Stimulated activated naive CD4-positive, alpha-beta T cell treated with Interleukin-2 at 50 U/mL for 16 hours (primary cell): ENCODE measurements at places on chromosomes 13 and 19.

- DNase-seq: no peak
These were observed 44.7 kb downstream of the CACNA1A start for GRCh38 chr19:13461536-13461935.

GRCh38 chr13:56459286-56459685, 681.4 kb upstream of the PRR20A start:
- DNase-seq: no peak

DNA sequence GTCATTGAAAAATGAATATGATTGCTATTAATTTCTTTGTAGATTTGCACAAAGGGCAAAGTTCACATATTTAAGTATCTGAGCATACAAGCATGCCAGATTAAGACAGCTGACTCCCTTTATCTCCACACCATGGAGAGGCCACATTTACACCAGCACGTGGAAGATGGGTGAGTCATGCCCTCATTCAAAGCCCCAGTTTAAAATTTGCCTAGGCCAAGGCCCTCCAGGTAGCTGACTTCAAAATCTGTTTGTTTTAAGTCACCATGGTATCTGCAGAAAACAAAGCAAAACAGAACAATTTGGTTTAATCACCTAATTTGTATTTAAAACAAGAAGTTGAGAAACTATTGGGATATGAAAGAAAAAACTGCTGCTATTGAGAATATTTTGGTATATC, 109.2 kb downstream of the ESD start:
- no peak for DNase-seq

DNA sequence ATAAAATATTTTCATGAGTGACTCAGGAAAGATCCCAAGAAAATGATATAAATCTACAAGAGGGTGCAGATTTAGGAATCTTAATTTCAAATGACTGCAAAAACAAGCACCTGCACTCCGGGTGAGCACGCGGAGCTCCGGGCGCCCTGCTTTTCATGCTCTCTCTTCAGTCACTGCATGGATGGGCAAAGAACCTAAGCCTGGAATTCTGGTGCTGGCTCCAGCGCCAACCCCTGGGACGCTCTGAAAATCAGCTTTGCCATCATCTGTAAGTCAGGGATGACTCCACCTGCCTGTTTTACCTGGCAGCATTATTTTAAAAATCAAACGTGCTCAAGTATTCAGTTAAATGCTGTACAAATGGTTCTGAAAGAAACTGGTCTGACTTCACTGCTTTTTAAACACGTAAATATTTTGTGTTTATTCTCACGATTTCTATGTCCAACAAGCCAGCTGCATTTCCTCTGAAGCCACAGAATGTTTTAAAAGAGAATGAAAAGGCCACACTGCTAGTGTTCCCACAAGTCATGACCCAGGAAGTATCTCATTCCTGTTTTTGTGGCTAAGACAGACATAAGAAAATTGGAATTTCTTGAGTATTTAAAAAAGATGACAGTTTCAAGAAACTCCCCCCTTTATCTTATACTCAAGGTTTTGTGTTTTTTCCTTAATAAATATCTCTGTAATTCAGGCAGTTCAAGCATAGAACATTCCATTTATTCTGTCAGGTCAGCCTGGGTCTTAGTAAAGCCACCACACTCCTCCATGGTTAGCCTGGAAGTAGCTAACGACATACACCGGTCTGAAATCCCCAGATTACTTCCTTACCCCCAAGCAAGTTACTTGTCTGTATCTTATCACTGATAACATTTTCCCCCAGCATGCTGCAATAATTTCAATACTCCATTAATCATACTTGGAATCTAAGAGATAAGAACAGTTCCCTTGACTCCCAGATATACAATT, 81.1 kb downstream of the COL4A1 start:
- no peak for DNase-seq

DNA sequence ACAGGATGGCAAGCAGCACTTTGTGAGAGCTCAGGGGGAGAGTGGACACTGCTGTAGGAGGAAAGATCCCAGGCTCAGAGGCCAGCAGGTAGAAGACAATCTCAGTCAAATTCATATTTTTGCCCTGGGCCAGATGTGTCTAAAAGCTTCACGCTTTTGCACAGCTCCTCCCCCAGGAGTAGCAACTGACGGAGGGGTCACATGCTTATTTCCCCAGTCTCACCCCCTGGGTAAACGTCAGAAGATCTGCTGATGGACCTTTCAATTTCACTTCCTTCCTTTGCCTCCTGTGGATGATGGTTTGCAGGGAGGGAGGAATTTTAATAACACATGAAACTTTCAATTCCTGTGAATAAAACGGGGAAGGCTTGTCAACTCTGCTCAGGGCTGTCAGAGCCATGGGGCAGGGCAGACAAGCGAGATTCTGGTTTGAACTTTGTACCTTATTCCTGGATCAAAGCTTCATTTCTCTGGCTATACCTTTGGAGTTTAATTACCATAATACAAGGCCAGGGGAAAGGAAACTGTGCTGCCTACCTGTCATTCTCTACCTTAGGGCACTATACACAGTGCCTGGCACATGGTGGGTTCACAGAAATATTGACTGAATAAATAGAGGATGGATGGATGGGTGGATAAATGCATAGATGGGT, 41.0 kb downstream of the POU4F1 start:
- no peak for DNase-seq

DNA sequence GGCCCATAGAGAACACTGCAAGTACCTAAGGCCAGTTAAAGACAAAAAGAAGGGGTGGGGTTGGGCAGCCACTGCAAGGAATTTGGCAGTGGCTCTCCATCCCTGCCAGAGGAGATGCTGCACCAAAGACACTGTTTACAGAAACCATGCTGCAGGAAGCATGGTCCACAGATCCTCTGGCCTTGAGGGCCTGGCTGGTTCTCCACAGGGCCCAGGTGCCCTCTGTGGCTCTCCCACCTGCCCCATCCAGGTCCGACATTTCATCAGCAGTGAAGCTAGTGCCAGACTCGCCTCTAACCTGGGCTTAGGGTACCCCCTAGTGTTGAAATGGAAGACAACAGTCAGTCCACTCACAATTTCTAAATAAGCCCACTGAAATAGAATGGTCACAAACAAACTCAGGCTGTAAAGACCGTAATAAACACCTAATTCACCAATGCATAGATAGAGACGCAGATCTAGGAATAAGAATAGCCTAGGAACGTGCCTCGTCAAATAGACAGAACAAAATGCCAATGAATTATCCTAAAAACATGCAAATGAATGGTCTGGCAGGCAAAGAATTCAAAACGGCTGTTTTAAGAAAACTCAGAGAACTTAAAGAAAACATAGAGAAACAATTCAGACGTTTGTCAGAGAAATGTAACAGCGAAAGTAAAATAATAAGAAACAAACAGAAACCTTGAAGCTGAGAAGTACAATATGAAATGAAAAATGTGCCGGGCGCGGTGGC, 23.3 kb downstream of the LYPD4 start:
- peak; percentile 6 for DNase-seq

DNA sequence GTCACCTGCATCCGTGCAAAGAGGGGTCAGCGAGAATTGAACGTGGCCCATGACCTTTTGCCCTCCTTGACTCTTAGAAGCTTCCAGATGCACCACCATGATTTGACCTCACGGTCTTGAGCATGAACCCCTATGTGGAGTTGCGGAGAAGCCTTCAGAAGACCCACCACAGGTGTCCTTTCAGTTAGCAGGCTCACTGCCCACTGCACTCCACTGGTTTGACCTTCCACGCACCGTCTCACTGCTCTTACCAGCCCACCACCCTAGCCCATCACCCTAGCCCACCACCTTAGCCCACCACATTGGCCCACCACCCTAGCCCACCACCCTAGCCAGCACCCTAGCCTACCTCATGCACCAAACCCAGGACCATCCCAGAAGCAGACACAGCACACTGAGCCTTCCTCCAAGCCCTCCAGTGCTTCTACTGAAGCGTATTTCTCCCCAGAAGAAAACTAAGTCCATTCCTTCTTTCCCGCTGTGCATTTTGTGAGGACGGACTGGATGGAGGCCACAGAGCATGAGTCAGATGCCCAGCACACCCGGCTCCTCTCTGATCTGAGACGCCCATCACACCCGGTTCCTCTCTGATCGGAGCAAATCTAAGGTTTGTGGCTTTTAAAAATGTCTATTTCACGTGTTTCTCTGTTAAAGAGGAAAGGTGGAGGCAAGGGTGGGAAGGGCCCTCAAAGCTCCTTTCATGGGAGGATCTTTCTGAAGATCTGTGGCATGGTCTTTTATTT, 45.8 kb downstream of the SOX1 start:
- no peak for DNase-seq

DNA sequence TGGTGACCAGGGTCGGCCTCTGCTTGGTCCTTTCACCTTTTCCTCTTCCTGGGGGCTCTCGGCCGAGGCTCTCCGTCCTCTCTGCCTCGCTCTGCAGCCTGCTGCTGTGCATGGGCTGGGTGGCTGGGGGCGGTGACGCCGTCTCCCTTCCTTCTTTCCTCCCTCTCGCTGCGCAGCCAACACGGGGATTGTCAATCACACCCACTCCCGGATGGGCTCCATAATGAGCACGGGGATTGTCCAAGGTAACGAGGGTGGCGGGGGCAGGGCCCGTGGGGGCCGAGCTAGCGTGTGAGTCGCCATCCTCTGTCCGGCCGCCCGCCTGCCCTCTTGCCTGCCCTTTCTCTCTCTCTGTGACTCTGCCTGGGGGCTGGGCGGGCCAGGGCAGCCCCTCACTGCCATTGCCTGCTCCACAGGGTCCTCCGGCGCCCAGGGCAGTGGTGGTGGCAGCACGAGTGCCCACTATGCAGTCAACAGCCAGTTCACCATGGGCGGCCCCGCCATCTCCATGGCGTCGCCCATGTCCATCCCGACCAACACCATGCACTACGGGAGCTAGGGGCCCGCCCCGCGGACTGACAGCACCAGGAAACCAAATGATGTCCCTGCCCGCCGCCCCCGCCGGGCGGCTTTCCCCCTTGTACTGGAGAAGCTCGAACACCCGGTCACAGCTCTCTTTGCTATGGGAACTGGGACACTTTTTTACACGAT, 7.1 kb downstream of the YIPF2 start:
- DNase-seq: no peak

DNA sequence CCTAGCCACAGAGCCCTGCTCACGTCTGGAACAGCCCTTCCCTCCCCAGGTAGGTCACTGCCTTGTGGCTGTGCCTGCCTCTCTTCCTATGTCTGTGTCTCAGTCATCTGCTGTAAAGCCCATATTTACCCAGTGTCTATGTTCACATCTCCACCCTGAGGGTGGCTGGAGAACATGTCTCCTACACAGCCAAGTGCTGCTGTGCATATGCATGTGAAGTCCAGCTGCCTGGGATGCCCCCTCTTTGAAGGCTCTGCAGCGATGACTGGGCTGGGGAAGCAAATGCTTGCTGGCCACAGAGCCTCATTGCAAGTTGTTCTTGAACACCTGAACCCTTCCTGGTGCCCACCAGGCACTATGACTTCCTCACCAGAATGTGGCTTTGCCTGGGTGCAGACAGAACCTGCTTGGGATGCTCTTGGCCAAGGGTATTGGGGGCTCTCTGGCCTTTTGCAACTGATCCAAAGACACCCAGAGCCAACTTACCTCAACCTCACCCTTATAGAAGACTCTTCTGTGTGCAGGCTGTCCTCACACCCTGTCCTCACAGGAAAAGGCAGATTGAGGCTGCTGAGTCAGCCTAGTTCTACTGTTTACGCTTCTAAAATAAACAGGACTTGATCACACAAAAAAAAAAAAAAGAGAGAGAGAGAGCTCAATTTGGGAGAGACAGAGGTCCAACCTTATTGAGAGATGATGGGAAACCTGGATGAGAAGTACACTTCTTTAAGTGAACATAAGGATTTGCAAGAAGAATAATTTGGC, 26.5 kb downstream of the MRPL57 start:
- no peak for DNase-seq

GRCh38 chr13:29978211-29978610, 127.8 kb upstream of the UBL3 start:
- no peak for DNase-seq

- no peak for DNase-seq
These were observed 234.4 kb downstream of the DNAJC15 start for GRCh38 chr13:43257765-43258164.

GRCh38 chr13:28100150-28101121, at the start of gene FLT3:
FLT3 (minus strand) TSS chr13:28100576; CDS start chr13:28100510, 66 bp downstream.
- no peak for DNase-seq

- no peak for DNase-seq
These were observed 8.4 kb downstream of the COMP start for GRCh38 chr19:18782559-18783225.

GRCh38 chr13:24854311-24854710, 90.3 kb downstream of the RNF17 start:
- DNase-seq: no peak

DNA sequence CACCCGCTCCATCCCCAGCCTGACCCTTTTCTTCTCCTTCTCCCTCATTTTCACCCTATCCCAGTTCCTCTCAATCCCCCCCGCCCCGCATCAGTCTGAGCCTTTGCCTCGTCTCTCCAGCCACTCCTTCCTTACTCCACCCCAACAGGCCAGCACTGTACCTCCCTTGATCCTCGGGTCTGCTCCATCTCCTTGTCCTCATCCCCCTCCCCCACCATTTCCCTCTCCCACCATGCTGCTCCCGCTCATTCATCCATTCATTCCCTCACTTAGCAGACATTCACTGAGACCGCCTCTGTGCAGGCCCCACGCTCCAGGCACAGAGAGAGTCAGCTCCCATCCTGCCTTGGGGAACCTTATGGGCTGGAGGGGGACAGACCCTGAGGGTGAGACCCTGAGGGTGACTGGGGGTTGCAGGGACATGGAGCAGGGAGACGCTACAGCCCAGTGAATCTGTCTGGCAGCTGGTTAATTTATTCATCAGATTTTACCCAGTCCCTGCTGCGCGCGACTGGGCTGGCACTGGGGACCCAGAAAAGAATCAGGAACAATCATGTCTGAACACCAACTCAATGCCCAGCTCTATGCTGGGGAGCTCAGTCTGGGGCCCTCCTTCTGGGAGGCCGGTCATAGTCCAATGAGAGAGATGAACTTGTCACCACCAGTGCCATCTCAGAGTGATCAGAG, 881 bp downstream of the ARHGAP33 start:
- no peak for DNase-seq

DNA sequence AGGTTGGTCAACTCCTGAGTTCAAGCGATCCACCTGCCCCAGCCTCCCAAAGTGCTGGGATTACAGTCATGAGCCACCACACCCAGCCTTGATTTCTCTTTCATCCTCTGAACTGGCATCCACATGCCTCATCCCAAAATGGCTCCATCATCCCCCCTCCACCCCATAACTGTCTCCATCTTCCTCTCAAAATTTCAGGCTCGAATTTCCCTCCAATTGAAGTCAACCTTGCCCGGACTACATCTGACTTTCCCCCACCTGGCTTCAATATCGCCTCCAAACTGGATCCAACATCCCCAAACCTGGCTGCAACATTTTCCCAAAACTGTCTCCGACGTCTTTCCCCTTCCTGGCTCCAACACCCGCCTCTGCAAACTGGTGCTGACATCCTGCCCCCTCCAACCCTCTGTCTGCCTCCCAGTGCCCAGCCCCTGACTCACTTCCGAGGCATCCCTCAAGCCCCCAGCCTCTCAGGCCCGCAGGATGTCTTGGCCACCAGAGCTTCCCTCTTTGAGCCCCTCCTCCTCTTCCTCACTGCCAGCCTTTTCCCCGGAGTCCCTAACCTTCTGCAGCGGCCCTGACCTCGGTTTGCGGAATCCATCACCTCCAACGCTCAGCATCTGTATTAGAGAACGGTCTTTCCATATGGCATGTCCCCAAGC, 943 bp downstream of the EXOC3L2 start:
- no peak for DNase-seq

- DNase-seq: no peak
These were observed 38.2 kb upstream of the GJB6 start for GRCh38 chr13:20270163-20270865.

- no peak for DNase-seq
These were observed 700.0 kb downstream of the SLITRK6 start for GRCh38 chr13:85099245-85099644.
